ENCODE measurements at places on chromosomes 13 and 19.

GRCh38 chr19:13255041-13255718 lies 105.0 kb downstream of the IER2 start:
- no peak for DNase-seq

GRCh38 chr13:94192431-94192975 lies 287.0 kb downstream of the DCT start:
- peak; percentile 38 for DNase-seq

- DNase-seq: no peak
Observed at GRCh38 chr13:88622362-88622973, 951.3 kb downstream of the SLITRK5 start.

DNA sequence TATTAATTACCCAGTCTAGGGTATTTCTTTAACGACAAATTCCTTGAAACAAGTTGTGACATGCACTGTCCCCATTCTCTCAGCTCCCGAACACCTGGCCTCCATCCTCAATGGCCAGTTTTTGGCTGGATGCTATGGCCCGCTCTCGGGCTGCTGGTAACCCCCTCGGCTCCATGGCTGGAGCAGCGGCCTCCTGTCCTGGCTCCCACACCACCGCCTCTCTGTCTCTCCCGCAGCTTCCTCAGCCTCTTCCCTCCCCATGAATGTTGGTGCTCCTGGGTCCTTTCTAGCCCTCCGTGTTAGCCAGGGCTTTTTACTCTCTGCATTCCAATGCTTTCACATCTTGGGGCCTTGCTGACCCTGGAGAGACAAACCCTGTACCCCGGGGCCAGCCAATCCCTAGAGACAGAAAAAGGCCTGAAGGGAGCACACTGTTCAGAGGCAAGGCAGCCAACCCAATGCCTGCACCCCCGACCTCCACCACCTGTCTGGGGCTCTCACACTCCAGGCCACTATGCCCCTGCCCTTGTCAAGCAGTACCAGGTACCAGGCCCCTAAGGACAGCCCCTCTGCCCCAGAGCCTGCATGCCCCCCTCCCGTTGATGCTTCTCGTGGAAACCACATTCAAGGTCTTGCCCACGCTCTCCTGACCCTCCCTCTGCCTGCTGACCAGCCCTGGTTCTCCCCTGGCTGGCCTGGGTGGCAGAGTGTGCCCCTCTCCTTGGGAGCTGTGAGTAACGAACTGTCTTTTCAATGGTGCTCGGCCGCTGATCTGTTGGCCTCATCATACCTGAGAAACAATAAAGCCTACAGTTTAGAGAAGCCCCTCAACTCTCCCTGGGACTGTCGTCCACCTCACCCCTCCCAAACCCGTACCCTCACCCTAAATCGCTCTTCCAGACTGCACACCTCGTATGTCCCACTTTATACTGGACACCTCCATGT lies 86.9 kb upstream of the GPR183 start:
- no peak for DNase-seq

DNA sequence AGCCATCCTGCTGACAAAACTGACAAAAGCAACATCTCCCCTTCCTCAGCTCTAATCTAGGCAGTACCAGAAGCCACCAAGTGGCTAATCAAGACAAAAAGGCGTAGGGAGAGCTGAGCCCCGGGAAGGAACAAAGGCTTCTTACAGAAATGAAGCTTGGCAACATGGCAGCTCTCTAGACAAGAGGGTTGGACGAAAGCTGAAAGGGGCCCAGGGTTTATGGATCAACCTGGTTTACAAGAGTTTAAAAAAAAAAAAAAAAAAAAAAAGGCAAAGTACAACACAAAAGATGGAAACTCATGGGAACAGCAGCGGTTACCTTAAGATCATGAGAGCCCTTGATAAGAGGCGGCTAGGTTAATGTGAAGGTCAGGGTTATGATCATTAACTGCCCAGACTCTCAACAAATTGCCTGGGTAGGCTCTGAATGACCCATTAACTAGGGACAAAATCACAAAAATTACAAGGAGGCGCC lies 14.0 kb downstream of the ZC3H4 start:
- no peak for DNase-seq

- DNase-seq: no peak
Observed at GRCh38 chr19:5903056-5903623, 450 bp downstream of the NDUFA11 start.
